ENCODE measurements at places on chromosomes 7 and 10. TPM values are rescaled to one million over a fixed set of nuclear protein-coding genes. Genes with fewer than 3 reads are reported as not detected.

The VIPR2 gene
- not detected for total RNA-seq

The PTPRN2 gene
- 0.85 TPM for total RNA-seq

The HNRNPF gene
- 299 TPM for total RNA-seq

The TAC1 gene
- total RNA-seq = not detected

The RBP3 gene
- total RNA-seq = not detected

The DYNC1I1 gene
- 0.54 TPM for total RNA-seq

The LRRTM3 gene
- total RNA-seq = not detected

The TFR2 gene
- 0.19 TPM for total RNA-seq

The HOXA2 gene
- total RNA-seq = 0.85 TPM

The TEX47 gene
- not detected for total RNA-seq

The LEP gene
- under 0.01 TPM for total RNA-seq

The CTAGE15 gene
- 0.38 TPM for total RNA-seq

The FZD8 gene
- 33.4 TPM for total RNA-seq

The FAM25C gene
- total RNA-seq = not detected

The TET1 gene
- total RNA-seq = 0.56 TPM

The CALHM1 gene
- total RNA-seq = not detected

The MMD2 gene
- total RNA-seq = not detected

The NPY4R2 gene
- total RNA-seq = not detected

The PDE6C gene
- not detected for total RNA-seq

The RPEL1 gene
- total RNA-seq = not detected

The PNLIP gene
- total RNA-seq = not detected

The TAS2R41 gene
- total RNA-seq = not detected

The CPN1 gene
- not detected for total RNA-seq

The PRPS1L1 gene
- total RNA-seq = not detected

The CD36 gene
- total RNA-seq = 1.5 TPM

The HPSE2 gene
- total RNA-seq = not detected

The ANKRD7 gene
- 0.18 TPM for total RNA-seq

The SFTPA1 gene
- total RNA-seq = not detected

The CCDC3 gene
- 2.2 TPM for total RNA-seq

The BICC1 gene
- 0.45 TPM for total RNA-seq

The OR9A2 gene
- not detected for total RNA-seq

The SKIDA1 gene
- 0.36 TPM for total RNA-seq

The CTBP2 gene
- total RNA-seq = 87.1 TPM

The SAMD8 gene
- total RNA-seq = 19.3 TPM

The FAM13C gene
- total RNA-seq = 0.66 TPM

The MRC1 gene
- total RNA-seq = 8.8 TPM

The TMEM229A gene
- total RNA-seq = not detected

The MKI67 gene
- 8.1 TPM for total RNA-seq

The PON3 gene
- total RNA-seq = 0.66 TPM

The AUTS2 gene
- 1.1 TPM for total RNA-seq

The RRP12 gene
- total RNA-seq = 16.3 TPM

The HTR7 gene
- 0.47 TPM for total RNA-seq

Measured in endothelial cell of coronary artery (primary cell).